ENCODE measurements at places on chromosomes 6 and 20.

GRCh38 chr6:166957087-166957804 lies 896 bp upstream of the RNASET2 start:
- DNase-seq: peak; percentile 26

DNA sequence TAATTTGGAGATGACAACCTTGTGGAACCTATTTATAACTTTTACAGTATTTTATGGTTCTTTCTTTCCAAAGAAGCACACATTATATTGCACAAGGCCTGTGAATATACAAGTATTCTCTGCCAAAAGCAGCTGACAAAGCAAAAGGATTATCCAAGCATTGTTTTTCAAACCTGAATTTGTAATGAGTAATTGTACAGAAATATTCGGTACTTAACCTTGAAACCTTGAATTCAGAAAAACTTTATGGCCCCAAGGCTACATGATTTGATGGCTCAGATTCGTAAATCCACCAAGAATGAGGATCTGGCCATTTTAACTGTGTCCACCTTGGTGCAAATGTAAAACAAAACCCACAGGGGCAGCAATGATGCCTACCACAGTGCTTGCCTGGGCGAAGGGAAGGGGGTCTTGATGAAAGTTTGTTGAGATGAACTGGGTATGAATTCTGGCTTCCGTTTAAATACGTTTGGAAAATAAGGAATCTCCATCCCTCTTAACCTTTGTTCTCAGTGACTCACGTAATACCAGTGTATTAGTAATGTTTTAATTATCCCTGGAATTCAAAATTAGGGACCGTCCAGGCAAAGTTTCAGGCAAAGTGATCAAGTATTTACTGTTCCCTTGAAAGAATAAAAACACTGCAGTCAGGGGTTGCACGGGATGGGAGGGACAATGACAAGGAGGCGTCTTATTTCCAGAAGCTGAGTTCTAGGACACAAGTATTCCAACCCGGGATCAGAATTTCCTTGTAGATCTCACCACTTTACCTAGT lies 2.7 kb upstream of the RBM24 start:
- DNase-seq: no peak

GRCh38 chr6:3422435-3423070 lies 34.3 kb downstream of the SLC22A23 start:
- DNase-seq: no peak

GRCh38 chr20:23023621-23024177 lies 11.4 kb upstream of the SSTR4 start:
- no peak for DNase-seq

DNA sequence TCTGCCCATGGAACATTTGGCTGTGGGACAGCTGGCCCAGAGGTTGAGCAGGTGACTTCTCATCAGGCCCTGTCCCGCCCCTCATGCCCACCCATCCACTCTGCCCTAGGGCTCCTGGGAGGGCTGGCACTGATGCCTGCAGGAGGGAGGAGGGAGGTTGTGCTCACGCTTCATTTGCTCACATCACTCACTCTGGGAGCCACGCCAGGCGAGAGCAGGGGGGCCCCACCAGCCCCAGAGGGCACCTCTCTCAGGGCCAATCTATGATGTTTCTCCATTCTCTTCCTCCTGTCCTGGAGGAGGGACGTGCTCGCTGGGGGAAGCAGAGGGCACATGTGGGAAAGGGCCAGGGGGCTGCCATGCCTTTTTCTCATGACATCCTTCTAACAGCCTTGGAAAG lies 10.9 kb upstream of the GLP1R start:
- no peak for DNase-seq

DNA sequence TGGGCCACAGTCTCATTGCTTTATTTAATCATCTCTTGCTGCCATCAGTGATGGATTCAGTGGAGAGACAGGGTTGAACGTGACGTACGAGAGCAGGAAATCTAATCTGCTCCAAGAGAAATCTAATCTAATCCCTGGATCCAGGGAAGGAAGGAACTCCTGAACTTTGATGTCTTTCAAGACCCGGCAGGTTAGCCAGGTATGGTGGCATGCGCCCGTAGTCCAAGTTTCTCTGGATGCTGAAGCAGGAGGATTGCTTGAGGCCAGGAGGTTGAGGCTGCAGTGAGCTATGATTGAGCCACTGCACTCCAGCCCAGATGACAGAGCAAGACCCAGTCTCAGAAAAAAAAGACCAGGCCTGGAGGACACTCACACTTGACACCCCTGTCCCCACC lies 11.4 kb upstream of the PGC start:
- DNase-seq: no peak

- no peak for DNase-seq
Observed at GRCh38 chr6:43077981-43078511, 1.9 kb downstream of the PTK7 start.

- no peak for DNase-seq
Observed at GRCh38 chr6:1267057-1267732, 44.7 kb upstream of the FOXQ1 start.

GRCh38 chr20:53847837-53848170 lies 222.6 kb downstream of the BCAS1 start:
- DNase-seq: no peak

DNA sequence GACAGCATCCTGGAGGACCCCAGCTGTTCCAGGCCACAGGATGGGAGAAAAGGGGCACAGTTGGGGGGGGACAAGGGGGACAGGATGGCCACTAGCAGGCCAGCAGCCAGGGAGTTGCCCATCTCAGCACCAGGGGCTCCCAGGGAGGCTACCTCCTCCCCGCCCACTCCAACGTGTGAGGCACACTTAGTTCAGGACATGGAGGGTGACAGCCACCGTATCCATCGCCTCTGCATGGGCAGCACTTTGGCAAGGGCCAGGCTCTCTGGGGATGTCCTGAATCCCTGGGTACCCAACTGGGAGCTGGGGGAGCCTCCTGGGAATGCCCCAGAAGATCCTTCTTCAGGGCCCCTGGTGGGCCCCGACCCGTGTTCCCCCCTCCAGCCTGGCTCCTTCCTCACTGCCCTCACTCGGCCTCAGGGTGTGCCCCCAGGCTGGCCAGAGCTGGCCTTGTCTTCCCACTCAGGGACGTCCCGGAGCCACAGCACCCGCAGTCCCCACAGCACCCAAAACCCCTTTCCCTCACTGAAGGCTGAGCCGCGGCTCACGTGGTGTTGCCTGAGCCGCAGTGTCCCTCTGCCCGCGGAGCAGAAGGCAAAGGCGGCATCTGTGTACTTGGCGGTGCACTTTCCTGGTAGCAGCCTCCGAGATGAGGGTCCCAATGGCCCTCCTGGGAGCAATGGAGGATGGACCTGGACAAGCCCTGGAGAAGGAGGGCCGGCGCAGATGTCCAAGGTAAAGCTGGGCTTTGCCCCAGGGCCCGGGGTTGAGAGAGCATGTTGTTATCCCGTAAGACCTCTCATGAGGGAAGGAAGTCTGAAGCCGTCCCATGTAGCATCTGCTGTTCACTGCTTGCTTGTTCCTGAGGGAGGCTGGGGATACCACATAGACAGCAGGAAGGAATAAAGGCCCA lies 30.7 kb downstream of the ZNF831 start:
- DNase-seq: no peak

DNA sequence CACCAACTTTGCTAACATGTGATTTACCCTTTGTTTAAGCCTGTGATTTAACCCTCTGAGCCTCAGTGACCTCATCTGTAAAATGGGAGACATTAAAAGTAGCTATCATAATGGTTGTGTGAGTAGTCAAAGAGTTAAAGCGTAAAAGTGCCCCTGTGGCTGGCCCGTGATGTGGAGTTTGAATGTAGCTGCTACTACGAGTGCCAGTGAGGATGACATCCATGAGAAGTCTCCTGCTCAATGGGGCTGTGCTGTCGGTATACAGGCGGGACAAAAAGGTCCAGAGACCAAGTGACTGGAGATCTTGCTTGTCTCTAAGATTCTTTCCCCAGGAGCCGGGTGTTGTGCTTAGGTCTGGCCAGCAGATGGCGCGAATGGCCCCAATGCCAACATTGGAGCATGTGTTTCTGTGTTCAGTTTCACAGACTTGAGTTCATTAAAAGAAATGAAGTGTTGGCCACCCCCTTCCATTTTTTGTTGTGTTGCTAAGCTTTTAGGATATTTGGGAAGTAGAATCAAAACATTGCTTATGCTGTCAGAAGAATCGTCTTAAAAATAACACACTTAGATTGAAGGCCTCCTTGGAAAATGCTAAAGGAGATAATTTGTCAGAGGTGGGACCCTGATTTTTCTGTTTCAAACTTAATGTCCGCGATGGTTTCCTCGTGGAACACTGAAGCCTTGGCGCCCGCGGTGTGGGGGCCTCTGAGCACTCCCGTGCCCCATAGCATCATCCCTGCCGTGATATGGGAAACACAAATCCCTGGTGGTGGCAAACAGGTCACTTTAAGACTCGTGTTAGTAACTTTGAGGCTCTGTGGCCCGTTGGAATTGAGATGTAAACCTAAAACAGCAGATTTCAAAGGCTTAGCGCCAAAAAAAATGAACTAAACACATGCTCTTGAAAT lies 9.3 kb upstream of the RBM38 start:
- no peak for DNase-seq

- DNase-seq: no peak
Observed at GRCh38 chr6:34872332-34872731, 15.5 kb downstream of the TAF11 start.

DNA sequence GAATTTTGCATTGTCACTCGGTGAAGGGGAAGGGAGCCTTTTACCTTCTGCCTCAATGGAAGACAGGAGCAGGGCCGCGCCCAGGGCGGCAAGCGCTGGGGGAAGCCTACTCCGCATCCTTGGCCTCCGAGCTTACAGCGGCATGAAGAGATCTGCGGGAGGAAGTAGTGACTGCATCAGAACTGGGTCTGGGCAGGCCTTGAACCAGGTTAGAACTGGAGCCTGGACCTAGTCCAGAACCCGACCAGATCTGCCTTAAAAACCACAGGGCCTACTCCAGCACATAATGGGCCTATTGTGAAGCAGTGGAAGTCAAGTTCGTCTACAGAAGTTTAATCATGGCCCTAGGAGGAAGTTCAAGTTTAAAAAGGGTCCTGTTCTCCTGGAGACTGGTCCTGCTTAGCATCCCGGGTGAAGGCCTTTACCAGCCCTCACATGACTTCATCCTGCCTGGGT lies 3.1 kb downstream of the COL12A1 start:
- DNase-seq: no peak

DNA sequence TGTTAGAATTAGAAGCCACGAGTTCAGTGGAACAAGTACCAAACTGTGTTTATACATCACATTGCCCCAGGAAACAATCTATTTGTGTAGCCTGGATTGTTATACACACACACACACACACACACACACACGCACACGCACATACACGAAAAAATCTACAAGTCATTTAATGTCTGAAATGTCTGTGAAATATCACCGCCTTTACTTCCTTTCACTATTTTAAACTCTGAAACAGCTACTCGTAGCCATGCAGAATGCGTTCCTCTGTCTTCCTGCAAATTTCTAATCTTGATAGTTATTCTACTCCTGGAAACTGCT lies 84.4 kb upstream of the SCAF8 start:
- no peak for DNase-seq

DNA sequence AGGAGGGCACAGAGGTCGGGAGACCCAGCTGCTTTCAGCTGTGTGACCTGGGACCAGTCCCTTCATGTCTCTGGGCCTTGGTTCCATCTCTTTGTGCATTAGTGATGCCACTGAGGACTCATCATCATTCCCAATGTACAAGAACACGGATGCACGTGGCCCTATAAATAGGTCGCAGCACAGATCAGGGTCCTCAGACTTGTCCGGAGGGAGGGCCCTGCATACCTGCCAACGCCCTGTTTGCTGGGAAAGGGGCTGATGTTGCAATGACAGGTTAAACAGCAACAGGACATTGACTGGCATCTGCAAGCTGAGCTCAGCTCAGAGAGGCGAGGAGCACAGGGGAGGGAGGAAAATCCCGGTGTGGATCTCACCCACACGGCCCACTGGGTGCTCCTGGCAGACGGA lies 21.8 kb downstream of the TGM2 start:
- no peak for DNase-seq

DNA sequence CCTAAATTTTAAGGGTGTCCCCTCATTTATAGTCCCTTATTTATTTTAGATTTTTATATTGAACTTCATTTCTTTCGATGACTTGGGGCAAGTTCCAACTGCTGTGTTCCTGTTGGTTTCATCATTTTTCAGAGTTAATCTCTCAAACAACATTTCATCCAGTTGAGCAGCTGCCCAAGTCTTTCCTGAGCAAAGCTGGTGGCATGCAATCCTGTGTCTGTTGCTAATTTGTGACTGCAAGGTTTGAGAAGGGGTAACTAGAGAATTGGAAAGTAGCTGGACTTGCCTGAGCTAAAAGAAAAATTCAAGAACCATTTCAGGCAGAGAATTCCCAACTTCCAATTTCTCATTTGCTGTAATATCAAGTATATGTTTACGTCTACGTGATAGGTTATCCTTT lies 881.5 kb upstream of the SLC35B3 start:
- no peak for DNase-seq

- no peak for DNase-seq
Observed at GRCh38 chr6:129619579-129620233, 90.3 kb downstream of the ARHGAP18 start.

DNA sequence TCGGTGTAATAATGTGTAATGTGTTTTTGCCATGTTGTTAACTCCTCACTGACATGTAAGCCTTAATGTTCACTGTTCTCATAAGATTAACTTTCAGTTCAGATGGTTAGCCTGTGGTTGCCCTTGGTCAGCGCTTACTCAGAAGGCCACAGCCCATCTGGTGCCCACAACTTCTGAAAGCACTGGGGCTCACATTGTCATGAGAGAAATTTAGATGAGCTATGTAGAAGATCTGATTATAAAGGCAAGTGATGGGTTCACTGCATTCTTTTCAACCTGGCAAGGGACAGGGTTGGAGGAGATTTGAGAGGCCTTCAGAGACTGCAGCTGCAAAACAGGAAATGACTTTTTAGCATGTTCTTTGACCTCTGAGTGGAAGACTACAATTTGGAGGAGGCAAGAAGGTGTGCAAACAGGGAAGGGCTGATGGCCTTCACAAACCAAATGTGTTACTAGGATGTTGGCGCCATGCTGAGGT lies 242.3 kb upstream of the SUPT3H start:
- no peak for DNase-seq

DNA sequence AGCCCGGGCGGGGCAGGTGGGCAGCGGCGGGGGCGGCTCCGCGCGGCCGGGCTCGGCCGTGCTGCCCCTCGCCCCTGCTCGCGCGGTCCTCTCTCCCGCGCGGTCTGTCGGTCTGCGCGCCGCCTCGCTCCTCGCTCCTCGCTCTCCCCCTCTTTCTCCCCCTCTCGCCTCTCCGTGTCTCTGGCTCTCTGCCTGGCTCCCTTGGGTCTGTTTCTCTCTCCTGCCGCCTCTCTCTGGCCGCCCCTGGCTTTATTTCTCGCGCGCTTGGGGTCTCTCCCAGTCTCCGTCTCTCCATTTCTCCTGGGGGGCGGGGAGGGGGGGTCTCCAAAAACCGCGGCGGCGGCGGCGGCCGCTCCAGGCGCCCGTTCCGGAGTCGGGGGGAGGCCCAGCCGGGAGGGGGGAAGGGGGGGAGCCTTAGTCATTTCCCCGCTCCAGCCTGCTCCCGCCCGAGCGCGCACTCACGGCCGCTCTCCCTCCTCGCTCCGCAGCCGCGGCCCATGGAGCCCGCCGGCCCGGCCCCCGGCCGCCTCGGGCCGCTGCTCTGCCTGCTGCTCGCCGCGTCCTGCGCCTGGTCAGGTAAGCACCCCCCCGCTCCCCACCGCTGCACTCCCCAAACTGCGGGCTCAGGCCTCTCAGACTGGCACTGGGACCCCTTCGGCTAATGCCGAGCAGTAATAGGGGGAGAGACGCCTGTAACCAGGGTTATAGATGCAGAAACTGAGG lies at the start of gene SIRPA:
TSS of gene SIRPA (plus strand) at position 457 of the 723 bp plus-strand sequence. CDS start at position 498, 41 bp downstream.
- DNase-seq: no peak

- no peak for DNase-seq
Observed at GRCh38 chr20:21004386-21005076, 101.6 kb downstream of the LINC00237 start.

GRCh38 chr20:47999166-47999565 lies 213.9 kb upstream of the SULF2 start:
- no peak for DNase-seq

- DNase-seq: no peak
Observed at GRCh38 chr6:134974370-134974769, 24.5 kb upstream of the ALDH8A1 start.
